ENCODE measurements at places on chromosomes 7 and 10.
A peak's percentile ranks its signal among the peaks of the same experiment; 100 is the strongest.

DNA sequence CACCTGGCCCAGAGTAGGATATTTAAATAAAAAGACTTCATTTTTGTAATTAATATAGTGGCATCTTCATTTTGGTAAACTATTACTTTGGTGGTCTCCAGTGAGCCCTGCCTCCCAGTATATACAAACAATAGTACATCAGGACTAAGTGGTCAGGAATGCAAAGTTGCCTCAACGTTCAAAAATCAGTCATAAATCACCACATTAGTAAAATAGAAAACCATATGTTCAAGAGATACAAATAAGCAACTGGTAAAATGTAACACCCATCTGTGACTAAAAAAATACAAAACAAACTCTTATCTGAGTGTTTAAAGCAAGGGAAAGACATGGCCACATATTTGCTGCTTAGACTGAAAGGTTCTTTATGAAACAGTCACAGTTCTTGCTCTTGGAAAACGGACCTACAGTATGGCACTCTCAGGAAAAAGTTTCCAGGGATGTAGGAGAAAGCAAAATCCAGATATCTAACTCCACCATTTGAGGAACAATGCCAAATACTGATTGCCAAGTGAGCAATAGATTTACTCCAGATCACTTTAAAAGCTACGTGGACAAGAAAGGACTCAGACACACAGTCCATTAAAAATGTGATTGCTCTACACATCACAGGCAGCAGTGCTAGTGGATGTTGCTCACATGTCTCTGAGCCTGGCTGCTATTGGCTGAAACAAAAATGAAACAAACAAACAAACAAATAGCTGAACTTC lies 15.1 kb upstream of the RHOBTB1 start:
- H3K27me3 ChIP-seq: no peaks in the 10 kb centered on the region
- no peak overlapping the region for H3K4me3 ChIP-seq
- H3K27ac ChIP-seq: peak overlapping the region; percentile 64
- DNase-seq: no peak
- H3K36me3 ChIP-seq: no peaks in the 10 kb centered on the region

GRCh38 chr10:17423632-17424186 lies 30.7 kb downstream of the ST8SIA6 start:
- H3K4me3 ChIP-seq: no peak overlapping the region
- no peaks in the 10 kb centered on the region for H3K36me3 ChIP-seq

- no peaks in the 10 kb centered on the region for H3K4me1 ChIP-seq
- H3K36me3 ChIP-seq: peaks cover 11% of the 10 kb centered on the region
- no peak overlapping the region for H3K4me3 ChIP-seq
- no peak for DNase-seq
- H3K27ac ChIP-seq: no peak overlapping the region
- H3K27me3 ChIP-seq: no peaks in the 10 kb centered on the region
Measured at GRCh38 chr10:30918651-30919050, 113.0 kb downstream of the ZNF438 start.

GRCh38 chr7:31000161-31000693 lies 36.5 kb downstream of the GHRHR start:
- H3K4me3 ChIP-seq: no peak overlapping the region
- no peak for DNase-seq
- peaks cover 9% of the 10 kb centered on the region for H3K27me3 ChIP-seq
- no peak overlapping the region for H3K27ac ChIP-seq
- H3K36me3 ChIP-seq: no peaks in the 10 kb centered on the region

GRCh38 chr7:84025332-84025927 lies 169.2 kb downstream of the SEMA3A start:
- peaks cover 37% of the 10 kb centered on the region for H3K4me1 ChIP-seq
- peak overlapping the region; percentile 90 for H3K27ac ChIP-seq
- no peak for DNase-seq
- no peak overlapping the region for H3K4me3 ChIP-seq
- H3K36me3 ChIP-seq: peaks cover 7% of the 10 kb centered on the region

DNA sequence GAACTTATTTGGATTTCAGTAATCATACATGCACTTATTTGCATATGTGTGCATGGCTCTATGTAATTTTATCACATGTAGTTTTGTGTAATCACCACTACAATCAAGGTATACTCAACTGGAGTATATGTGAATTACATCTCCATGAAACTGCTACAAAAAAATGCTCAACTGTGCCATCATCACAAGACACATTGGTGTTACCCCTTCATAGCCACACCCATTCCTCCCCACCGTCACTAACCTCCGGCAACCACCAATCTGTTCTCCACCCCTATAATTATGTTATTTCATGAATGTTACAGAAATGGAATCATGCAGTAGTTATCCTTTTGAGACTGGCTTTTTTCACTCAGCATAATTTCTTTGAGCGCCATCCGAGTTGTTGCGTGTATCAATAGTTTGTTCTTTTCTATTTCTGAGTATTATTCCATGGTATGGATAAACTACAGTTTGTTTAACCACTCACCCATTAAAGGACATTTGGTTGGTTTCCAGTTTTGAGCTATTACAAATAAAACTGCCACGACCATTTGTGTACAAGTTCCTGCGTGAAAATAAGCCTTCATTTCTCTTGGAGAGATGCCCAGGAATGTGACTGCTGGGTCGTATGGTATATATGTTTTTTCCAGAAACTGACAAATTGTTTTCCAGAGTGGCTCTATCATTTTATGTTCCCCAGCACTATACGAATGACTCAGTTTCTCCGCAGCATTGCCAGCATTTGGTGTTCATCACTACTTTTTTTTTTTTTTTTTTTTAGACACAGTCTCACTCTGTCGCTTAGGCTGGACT lies 11.3 kb upstream of the SMO start:
- H3K4me1 ChIP-seq: peaks cover 7% of the 10 kb centered on the region
- H3K4me3 ChIP-seq: no peak overlapping the region

GRCh38 chr10:126250527-126251310 lies 137.6 kb downstream of the ADAM12 start:
- H3K27ac ChIP-seq: no peak overlapping the region
- no peak overlapping the region for H3K4me3 ChIP-seq
- no peaks in the 10 kb centered on the region for H3K36me3 ChIP-seq
- peaks cover 9% of the 10 kb centered on the region for H3K27me3 ChIP-seq

GRCh38 chr7:114363292-114363691 lies 51.3 kb upstream of the FOXP2 start:
- no peak overlapping the region for H3K4me3 ChIP-seq
- H3K27ac ChIP-seq: no peak overlapping the region
- H3K4me1 ChIP-seq: peaks cover 6% of the 10 kb centered on the region
- no peak for DNase-seq
- H3K27me3 ChIP-seq: peaks cover 1% of the 10 kb centered on the region

GRCh38 chr10:22229802-22230157 lies 12.0 kb upstream of the EBLN1 start:
- H3K4me3 ChIP-seq: peak overlapping the region; percentile 84
- peak overlapping the region; percentile 95 for H3K27ac ChIP-seq
- peaks cover 4% of the 10 kb centered on the region for H3K4me1 ChIP-seq
- no peaks in the 10 kb centered on the region for H3K36me3 ChIP-seq

DNA sequence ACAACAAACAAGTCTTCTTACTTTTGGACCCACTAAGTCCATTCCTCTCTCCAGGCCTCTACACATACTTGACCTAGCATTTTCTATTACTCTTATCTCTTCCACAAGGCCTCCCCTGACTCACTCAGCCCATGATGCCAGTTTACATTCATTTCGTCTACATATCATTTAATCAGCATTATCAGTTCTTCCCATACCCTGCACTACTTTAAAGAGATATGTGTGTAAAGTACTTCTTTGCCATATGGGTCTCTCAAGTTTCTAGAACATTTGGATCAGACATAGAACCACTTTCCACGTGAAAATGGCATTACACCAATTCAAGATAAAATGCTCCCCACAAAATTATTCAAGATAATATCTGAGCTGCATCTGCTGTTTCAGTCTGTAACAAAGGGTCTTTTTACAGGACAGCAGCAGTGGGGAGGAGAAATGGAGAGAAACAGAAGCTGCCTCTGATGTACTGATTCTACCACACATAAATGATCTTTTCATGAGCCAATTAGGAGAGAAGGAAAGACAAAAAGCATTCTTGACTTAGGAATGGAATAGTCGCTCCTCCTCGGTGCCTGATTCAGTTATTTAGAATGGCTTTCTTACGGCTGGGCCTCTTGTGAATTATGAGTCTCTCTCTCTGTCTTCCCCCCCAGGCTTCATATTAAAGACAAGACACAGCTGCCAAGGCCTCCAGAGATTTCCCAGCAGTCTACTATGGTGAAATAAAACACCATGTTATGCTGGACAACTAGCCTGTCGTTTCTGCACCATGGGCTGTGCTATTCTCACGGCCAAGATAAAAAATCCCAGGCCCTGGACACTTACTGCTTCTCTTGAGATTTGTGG lies 46.9 kb upstream of the SEPTIN7 start:
- H3K27me3 ChIP-seq: no peaks in the 10 kb centered on the region
- DNase-seq: no peak
- H3K27ac ChIP-seq: no peak overlapping the region
- H3K4me1 ChIP-seq: peaks cover 17% of the 10 kb centered on the region
- no peak overlapping the region for H3K4me3 ChIP-seq

- no peak for DNase-seq
- H3K27ac ChIP-seq: no peak overlapping the region
- no peaks in the 10 kb centered on the region for H3K36me3 ChIP-seq
- H3K27me3 ChIP-seq: peaks cover 26% of the 10 kb centered on the region
- H3K4me1 ChIP-seq: peaks cover 11% of the 10 kb centered on the region
Measured at GRCh38 chr10:98292971-98293370, 25.0 kb upstream of the LOXL4 start.

DNA sequence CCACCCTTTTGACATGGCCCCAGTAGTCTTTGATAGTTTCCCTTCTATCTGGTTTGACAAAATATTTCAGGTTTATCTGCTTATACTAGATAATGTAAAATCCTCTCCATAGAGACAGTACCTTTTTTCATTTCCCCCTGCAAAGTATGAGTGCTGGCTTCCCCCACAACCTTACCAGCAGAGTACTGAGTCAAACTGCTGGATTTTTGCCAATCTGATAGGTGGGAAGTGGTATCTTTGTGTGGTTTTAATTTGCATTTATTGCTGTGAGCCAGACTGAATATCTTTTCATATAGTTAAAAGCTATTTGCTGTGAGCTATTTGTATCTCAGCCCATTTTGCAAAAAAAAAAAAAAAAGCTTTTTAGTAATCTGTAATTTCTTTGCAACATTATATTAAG lies 32.1 kb upstream of the HECTD2 start:
- no peaks in the 10 kb centered on the region for H3K36me3 ChIP-seq
- DNase-seq: no peak
- peaks cover 30% of the 10 kb centered on the region for H3K27me3 ChIP-seq

- no peaks in the 10 kb centered on the region for H3K27me3 ChIP-seq
- H3K4me1 ChIP-seq: peaks cover 25% of the 10 kb centered on the region
- H3K27ac ChIP-seq: no peak overlapping the region
- DNase-seq: peak; percentile 72
- H3K36me3 ChIP-seq: no peaks in the 10 kb centered on the region
- H3K4me3 ChIP-seq: no peak overlapping the region
Measured at GRCh38 chr7:140653319-140654108, 12.9 kb upstream of the DENND2A start.

- no peaks in the 10 kb centered on the region for H3K36me3 ChIP-seq
- H3K27ac ChIP-seq: no peak overlapping the region
- no peaks in the 10 kb centered on the region for H3K4me1 ChIP-seq
- no peaks in the 10 kb centered on the region for H3K27me3 ChIP-seq
Measured at GRCh38 chr7:34087892-34088891, 182.9 kb downstream of the BMPER start.
